ENCODE measurements at places on chromosomes 2 and 18.
A peak's percentile ranks its signal among the peaks of the same experiment; 100 is the strongest.

GRCh38 chr2:70647873-70648481 is 94.4 kb upstream of the TGFA start:
- DNase-seq, result peak; percentile 48

GRCh38 chr2:120770176-120770575 is 34.5 kb downstream of the GLI2 start:
- no peak for DNase-seq

DNA sequence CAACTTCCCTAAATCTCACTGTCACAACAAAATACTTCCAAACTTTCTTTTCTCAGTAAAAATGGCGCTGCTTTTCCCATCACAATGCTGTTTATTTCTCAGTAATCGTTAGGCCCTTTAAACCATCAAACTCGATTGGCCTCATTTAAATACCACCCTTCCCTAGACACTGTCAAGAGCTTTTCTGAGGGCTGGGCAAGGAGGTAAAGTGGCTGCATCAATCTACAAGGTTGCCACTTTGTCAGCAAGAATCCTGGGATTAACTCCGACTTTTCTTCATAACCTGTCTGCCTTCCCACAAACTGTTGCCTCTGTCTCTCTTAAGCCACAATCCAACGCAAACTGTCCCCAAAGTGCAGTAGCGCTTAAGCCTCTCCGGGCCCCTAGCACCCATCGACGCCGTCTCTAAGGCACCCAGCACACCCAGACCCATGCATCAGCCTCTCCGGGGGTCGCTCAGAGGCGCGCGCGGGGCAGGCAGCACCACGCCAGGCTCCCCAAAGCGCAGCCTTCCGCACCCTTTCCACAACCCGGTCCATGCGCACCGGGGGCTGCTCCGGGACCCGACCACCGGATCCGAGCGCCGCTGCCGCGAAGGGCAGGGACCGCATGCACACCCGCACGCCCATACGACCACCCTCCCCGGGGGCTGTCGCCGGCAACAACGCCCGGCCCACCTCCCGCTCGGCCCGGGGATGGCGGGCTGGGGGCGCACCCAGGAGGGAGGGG is 683 bp downstream of the MBOAT2 start:
- peak; percentile 38 for DNase-seq

DNA sequence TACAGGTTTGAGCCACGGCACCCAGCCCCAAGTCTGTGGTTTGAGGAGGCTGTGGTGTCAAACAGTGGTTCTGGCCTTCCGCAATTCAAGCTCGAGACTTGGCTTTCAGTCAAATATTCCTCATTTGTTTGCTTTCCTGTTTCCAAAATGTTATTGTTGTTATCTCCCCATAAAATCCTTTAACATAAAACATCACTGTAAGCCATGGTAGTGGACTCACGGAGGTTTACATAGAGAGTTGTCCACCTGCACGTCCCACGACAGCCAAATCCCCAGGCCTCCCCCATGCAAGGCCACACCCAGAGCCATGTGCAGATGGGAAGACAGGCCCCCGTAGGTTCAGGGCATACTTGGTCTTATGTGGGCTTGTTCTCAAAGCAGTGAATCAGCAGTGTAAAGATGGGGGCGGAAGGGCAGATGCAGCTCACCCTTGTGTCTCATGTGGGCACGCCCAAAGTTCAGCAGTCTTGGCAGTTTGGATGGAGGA is 18.9 kb upstream of the ST3GAL5 start:
- DNase-seq, result no peak

Data from hypothalamus (tissue), 51 donors.